ENCODE measurements at places on chromosomes 16 and 17.

- no peak for DNase-seq
These were observed 32.8 kb upstream of the PAFAH1B1 start for GRCh38 chr17:2560658-2561057.

GRCh38 chr17:31318851-31319661 lies 2.4 kb downstream of the EVI2A start:
- DNase-seq, result no peak

DNA sequence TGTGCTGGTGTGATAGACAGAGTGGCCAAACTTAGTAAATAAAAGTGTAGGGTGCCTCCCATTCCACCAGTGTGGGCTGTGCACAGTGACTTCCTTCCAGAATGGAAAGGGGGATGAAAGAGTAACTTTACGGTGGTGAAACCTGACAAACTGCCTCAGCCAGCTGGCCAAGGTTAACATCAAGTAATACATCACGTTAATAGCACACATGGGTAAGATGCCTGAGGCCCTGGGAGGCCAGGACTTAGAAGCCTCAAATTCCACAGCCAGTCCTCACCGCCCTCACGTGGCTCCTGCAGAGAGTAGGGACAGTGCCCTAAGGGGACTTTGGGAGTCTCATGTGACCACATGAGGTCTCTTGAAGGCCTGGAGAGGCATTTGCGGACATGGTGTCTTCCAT lies 14.1 kb downstream of the RMI2 start:
- DNase-seq, result no peak

GRCh38 chr16:68257251-68257905 lies 6.9 kb upstream of the SLC7A6 start:
- DNase-seq, result no peak

DNA sequence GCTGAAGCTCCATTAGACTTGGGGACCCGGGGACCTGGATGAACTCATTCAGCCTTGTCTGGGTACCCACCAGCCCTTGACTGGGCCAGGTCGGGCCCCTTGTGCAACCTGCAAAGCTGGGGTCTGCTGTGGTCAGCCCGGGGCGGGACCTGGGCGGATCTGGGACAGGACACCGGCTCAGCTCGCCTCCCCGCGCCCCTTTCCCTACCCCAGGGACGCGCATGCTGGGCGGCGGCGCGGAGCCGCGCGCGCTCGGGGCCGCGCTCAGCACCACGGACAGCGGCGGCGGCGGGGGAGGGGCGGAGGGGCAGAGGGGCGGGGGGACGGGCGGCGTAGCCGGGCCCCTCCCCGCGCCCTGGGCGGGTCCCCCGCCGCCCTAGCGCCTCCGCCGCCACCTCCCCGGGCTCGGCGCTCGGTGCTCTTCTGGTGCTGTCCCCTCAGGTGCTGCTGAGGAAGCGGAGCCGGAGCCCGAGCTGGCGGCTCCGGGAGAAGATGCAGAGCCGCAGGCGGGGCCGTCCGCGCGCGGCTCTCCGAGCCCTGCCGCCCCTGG lies 7.4 kb downstream of the ACD start:
- no peak for DNase-seq

GRCh38 chr17:3012926-3013581 lies 50.4 kb downstream of the OR1D5 start:
- DNase-seq, result peak; percentile 64

DNA sequence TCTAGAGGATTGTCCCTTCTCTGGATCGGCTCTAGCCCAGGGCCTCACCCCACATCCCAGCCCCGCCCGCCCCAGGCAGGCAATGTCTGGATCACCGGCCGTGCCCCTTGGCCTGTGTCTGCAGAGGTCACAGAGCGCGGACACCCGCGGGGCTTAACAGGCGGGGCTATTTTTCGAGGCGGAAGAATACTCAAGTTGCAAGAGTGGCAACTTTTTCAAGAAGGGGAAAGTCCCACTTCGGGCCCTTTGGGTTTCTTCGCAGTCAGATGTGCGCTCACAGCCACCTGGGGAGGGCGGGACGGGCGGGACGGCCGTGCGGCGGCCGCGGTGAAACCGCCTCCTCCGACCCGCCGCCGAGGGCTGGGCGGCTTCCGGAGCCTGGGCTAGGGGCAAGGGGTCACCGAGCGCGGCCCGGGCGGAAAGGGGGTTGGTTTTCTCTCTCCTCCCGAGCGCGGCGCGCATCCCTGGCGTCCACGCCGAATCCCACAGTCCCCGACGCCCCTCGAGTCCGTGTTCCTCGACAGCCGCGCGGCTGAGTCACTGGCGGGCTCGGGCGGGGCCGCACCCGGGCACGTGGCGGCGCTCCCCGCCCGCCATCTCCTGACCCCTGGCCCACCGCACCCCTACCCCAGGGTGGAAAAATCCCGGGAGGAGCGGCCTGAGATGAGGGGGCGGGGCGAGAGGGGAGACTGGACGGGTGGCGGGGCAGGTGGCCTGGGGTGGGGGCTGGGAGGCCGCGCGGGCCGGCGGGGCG lies 1.2 kb upstream of the PFN1 start:
- peak; percentile 82 for DNase-seq

GRCh38 chr16:51109173-51109572 lies 41.9 kb downstream of the SALL1 start:
- no peak for DNase-seq

DNA sequence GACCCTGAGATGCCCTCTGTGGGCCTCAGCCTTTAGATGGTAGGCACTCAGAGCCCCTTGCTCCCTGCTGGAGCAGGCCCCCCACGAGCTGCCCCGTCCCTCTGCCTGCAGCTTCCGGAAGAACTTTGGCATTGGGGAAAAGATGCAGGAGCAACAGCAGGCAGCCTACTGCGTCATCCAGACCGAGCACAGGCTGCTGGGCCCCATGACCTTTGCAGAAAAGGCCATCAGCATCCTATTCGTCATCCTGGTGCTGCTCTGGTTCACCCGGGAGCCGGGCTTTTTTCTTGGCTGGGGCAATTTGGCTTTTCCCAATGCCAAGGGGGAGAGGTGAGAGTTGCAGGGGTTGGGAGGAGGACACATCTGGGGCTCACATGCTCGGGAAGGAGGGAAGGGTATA lies 12.7 kb upstream of the FOXN1 start:
- no peak for DNase-seq

Data from right atrium auricular region (tissue), 2 donors.